ENCODE measurements at places on chromosomes 12 and 14.

DNA sequence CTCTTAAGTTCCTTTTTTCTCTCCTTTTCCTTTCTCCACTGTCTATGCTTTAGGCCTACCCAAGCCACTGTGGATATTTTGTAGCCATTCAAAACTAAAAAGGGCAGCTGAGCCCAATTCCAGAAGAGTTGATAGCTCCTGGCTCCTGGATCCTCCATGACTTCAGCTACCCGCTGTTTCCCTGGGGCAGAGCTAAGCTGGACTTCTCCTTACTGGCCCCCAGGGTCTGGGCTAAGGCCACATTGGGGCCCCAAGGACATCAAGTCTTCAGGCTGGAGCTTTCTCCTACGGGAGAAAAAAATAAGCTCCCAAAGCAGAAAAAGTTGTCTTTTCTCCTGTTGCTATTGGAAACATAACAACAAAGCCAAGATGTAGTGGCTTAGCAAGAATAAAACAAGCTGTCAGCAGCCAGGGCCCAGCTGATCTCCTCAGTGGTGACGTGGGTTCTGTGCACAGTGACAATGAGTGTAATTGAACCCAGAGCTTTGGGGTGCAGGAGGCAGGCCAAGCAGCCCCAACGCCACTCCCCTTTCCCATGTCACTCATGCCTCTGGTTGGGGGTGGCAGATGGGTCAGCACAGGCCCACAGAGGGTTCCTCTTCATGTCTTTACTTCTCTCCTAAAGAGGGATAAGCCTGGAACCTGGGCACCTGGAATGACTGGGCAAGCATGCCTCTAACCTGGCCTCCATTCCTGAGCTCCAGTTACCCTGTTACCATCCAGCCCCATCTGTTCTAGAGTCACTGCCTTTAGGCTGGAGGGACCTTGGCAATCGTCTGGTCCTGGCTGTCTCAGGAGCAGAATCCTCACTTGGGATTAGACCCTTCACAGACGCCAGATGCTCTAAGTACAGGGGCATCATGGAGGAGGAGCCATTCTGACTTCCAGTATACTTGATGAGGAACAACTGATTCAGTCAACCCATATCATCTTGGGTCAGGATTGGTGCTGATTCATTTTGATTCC is 171.2 kb downstream of the ZFP36L1 start:
- DNase-seq = no peak

GRCh38 chr12:51323966-51324895 is at the start of gene BIN2:
Gene BIN2 (minus strand): TSS chr12:51324174. CDS start chr12:51324102, 72 bp downstream.
- DNase-seq = no peak

- no peak for DNase-seq
Observed at GRCh38 chr14:87899228-87899627, 93.8 kb downstream of the GALC start.

DNA sequence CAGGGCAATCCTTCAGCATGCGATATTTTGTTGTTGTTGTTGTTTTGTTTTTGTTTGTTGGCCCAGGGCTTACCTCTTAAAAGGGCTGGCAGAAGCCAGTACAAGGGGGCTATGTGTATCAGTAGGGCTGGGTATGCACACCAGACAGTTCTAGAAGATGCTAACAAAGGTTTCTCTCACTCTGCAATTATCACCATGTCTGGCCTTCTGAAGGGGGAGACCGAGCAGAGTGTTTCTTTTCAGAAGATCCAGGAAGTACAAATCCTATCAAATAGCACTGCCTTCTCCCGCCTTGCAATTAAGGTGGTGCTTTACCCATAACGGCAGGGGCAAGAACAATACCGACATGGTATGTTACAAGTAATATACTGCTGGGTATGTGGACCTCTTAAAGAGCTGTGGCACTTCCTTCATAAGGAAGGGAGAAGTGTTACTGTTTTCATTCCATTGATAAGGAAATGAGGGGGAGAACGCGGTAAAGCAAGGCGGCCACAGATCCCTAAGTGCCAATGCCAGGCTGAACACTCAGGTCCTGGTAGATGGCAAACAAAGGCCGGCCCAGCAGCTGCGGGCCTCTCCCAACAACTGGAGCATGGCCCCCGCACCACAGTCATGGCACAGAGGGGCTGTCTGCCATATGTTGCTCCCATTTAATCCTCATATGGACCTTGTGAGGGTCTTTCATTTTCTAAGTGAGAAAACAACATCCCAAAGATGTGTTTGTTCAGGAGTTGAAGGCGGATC is 19.2 kb upstream of the CACNA2D4 start:
- no peak for DNase-seq

DNA sequence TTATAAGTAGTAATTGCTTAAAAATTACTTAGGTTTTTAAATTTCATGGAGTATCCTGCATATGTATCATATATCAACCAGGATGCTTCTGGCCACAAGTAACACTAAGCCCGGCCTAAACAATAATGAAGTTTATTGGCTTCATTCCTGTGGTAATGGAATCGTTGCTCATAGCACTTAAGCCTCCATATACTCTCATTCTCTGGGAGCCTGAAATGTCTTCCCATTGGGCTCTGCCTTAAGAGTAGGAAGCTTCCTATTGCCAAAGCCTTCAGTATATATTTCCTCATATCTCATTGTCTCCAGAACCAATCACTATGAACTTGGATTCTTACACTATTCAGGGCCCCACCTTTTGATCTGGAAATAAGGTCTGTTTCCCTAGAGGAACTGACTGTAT is 83.8 kb upstream of the DNM1L start:
- DNase-seq = no peak

DNA sequence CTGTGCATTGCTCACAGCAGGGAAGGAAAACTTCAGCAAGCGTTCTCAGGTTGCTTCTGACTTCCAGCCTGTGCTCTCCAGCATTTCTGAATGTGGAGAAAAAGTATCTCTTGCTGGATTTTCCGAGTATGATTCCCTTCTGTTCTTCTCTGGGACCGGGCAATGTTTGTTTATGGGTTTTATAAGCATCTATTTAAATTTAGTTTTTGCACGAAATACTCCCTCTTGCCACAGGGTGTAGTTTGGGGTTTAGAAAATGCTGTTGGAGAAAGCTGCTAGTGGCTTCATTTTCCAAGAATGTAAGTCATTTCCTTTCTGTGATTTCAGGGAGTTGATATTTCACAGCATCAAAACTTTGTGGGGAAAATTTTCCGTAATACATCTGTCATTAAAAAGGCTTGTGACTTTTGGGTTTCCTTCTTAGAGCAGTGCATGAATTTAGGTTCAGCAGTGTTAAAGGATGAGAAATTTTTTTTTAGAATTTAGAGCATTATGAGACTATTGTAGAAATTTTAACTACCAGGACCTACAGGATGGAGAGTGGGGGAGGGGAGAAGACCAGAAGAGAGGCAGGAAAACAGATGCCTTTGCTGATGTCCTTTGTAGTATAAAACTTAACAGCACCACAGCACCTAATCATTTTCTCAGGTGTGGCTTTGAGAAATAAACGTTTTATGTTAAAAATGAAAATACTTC is 1.5 kb downstream of the FRMD6 start:
- DNase-seq = no peak

DNA sequence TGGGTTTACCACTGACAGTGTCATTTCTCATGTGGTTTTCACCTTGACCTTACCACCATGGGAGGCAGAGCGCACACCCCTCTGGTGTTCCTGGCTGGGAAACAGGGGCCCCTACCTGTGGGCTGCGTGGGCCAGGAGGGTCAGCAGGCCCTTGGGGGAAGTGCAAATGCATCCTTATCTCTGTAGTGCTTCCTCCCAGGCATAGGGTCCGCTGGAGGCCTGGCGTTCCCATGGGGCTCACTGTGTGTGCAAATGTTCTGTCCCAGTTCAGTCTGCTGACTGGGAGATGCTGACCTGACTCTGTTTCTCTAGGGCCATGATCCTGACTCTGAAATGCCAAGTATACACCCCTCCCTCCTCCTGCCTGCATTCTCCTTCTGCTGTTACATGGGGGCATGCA is 81.3 kb downstream of the SLC25A47 start:
- no peak for DNase-seq

DNA sequence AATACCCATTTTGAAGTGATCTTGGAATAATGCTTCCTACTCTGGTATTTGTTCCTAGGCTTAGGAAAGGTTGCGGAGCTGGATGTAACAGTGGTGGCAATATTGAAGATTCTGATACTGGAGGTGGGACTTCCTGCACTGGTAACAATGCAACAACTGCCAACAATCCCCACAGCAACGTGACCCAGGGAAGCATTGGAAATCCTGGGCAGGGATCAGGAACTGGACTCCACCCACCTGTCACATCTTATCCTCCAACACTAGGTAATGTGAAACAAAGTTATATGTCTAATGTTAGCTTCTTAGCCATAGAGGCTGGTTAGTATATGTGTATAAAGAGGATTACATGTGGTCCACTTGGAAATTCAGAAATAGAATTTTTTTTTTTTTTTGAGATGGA is 197.9 kb downstream of the PCNX1 start:
- no peak for DNase-seq

- no peak for DNase-seq
Observed at GRCh38 chr12:32307326-32307725, 92.0 kb upstream of the FGD4 start.

- peak; percentile 67 for DNase-seq
Observed at GRCh38 chr14:92121207-92121669, 268 bp downstream of the NDUFB1 start.

DNA sequence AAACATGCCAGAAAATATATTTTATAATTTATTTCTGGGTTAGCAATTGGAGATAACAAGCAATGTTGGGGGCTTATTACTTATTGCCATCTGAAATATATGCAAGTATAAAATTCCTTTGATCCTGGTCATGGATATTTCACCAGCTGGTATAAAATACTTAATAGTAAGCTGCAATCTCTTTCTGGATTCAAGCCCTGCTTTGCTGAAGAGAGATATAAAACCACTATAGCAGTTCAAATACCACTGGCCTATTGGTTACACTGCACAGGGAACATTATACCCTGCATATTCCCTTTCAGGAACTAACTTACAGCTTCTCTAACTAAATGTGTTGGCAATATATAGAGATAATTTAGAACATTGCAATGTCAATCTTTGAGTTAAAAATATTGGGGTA is 546.2 kb upstream of the ATP2B1 start:
- no peak for DNase-seq

DNA sequence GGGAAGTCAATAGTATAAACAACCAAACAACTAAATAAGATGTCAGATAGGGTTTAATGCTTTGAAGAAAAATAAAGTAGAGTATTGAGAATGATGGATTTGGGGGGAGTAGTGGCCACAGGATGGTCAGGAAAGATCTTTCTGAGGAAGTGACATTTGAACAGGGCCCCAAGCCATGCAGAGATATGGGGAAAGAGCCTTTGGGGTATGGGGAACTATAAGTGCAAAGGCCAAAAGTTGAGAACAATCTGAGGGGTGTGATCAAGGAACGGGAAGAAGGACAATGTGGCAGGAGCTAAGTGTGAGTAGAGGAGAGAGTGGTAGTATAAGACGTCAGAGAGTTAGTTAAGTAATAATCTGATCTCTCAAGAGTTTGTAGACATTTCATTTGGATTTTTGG is 1.3 kb downstream of the MRPS35 start:
- DNase-seq = no peak

- DNase-seq = no peak
Observed at GRCh38 chr14:50021261-50022031, 94.9 kb downstream of the VCPKMT start.

- no peak for DNase-seq
Observed at GRCh38 chr12:121789800-121790728, 3.4 kb downstream of the RHOF start.

- DNase-seq = no peak
Observed at GRCh38 chr14:85182282-85182681, 347.7 kb upstream of the FLRT2 start.

DNA sequence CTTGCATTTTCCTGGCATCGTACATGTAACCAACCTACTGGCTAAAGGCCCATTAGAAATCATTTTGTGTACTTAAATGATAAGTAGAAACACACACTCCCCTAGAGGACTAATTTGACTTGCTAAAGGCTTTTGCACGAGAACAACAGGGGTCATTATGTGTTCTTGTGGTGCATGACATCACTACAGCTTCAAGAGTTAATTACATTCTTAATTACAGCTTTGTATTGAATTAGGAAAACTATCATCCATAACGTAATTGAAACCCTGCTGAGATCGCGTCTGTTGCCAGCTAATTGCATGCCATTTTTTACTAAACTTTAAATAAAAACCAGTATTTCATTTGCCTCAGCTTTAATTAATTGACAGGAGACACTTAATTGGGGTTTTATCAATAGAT is 51.4 kb downstream of the TMEM132C start:
- DNase-seq = peak; percentile 71

GRCh38 chr12:109987615-109988014 is 8.6 kb downstream of the GIT2 start:
- DNase-seq = no peak

- no peak for DNase-seq
Observed at GRCh38 chr12:132018193-132018916, 68.6 kb downstream of the EP400 start.

DNA sequence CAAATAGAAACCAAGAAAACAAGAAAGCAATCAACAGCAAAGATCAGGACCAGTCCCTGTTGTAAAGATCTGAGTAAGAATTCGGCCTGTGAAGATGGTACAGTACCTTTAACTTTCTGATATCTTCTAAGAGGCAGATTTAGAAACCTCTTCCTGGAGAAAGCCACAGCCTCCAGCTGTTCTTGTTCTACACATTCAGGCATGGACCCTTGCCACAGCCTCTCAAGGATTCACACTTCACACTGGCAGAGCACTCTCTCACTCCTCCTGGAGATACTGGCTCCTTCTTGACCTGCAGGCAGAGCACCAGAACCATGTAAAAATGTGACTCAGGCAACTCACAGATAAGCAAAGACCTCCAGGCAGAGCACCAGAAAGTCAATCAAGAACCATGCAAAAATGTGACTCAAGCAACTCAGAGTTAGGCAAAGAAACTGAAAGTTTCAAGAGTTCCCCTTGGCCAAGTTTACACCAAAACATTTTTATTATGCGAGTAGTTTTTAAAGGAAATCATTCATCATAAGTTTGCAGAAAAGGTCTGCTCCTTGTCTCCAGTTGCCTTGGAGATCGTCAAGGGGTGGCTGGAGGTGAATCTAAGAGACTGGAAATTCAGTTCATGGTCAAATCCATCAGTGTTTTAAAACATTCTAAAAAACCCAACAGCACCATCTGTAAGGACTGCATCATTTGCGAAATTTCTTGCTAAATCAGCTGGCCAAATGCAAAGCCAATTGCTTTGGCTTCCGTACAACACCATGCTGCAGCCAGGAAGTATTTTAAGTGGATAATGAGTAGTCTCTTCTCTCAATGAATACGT is 119.3 kb upstream of the MDM1 start:
- peak; percentile 44 for DNase-seq

DNA sequence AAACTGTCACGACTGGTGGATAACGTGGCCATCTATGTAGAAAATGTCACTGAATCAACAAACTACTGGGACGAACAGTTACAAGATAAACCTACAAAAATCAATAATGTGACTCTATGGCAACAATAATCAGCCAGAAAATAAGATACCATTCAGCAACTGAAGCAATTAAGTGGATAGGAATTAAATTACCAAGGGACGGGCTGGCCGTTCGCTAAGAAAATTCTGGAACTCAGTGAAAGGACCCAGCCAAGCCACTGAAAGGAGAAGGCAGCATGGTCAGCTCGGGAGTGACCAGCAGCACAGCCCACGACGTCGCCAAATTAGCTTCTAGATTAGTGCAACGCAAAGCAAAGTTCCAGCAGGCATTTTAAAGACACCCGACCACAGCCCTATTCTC is 33.6 kb upstream of the TMEM179 start:
- peak; percentile 30 for DNase-seq

- DNase-seq = no peak
Observed at GRCh38 chr12:128307791-128308190, 40.8 kb downstream of the TMEM132C start.

Data from NCI-H1092 treated with DMSO at 0.1 percent for 48 hours (cell line).